ENCODE measurements at places on chromosomes 16 and 17. TPM values are rescaled to one million over a fixed set of nuclear protein-coding genes. Genes with fewer than 3 reads are reported as not detected.

OR4D1 gene
- 0.10 TPM for polyA plus RNA-seq

HCRT gene
- not detected for polyA plus RNA-seq

GRCh38 chr16:8673611-8674412 is 605 bp upstream of the ABAT start:
- no peak for DNase-seq

NOL3 gene
- 6.4 TPM for polyA plus RNA-seq

GPR142 gene
- polyA plus RNA-seq = 0.25 TPM

DNA sequence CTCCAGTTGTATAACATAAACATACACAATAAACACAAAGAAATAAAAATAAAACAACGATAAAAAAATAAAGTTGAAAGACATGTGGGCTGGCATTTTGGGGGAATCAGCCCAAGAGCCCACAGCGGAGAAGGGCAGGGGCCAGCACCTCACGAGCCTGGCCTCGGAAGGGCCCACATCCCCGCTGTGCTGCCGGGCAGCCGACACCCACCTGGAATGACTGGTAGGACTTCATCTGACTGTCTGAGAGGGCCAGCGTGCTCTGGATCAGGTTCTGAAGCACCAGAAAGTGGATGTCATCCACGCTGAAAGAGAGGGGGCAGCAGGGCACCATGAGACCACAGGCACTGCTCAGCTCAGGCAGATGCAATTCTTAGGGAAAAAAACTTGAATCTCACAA is 73.5 kb downstream of the GTF3C1 start:
- no peak for DNase-seq

BCAS3 gene
- 29.1 TPM for polyA plus RNA-seq

DNA sequence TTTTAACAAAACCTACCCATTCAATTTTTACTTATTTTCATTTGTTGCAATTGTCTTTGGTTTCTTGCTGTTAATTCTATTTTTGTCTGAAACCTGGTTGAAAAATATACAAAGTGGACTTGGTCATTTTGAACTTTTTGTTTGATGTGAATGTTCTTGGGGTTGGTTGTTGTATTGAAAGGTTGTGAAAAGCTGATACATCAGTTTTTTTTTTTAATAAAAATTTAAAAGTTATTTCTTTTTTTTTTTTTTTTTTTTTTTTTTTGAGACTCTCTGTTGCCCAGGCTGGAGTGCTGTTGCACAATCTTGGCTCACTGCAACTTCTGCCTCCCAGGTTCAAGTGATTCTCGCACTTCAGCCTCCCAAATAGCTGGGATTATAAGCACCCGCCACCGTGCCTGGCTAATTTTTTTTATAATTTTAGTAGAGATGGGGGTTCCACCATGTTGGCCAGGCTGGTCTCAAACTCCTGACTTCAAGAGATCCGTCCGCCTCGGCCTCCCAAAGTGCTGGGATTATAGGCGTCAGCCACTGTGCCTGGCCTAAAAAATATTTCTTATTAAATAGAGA is 28.9 kb downstream of the WIPF2 start:
- no peak for DNase-seq

- DNase-seq = peak; percentile 77
Measured at GRCh38 chr17:77145612-77146245, 5.0 kb downstream of the SEC14L1 start.

DNA sequence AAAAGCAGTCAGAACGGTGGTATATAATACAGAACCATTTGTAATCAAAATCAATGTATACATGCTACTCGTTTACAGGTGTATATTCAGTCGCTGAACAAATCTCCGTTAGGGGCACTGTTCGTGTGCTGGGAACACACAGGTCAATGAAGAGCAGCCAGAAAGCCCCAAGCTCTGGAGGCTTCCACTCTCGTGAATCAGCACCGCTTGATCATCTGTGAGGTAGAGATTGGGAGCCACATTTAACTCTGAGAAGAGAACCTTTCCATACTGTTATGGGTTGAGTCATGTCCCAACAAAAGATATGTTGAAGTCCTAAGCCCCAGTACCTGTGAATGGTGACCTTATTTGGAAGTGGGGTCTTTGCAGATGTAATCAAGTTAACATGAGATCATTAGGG is 5.4 kb upstream of the CYTH1 start:
- no peak for DNase-seq

GRCh38 chr17:79695293-79695790 is 35.4 kb upstream of the ENPP7 start:
- no peak for DNase-seq

GRCh38 chr16:85536073-85536410 is 77.1 kb upstream of the GSE1 start:
- DNase-seq = no peak

SPATA22 gene
- 0.15 TPM for polyA plus RNA-seq

SDR42E1 gene
- polyA plus RNA-seq = 19.6 TPM

CHD3 gene
- 195 TPM for polyA plus RNA-seq

SOX8 gene
- polyA plus RNA-seq = 2.9 TPM

CHST4 gene
- polyA plus RNA-seq = 0.55 TPM

- DNase-seq = no peak
Measured at GRCh38 chr16:1895949-1896675, 22.1 kb downstream of the HS3ST6 start.

DNA sequence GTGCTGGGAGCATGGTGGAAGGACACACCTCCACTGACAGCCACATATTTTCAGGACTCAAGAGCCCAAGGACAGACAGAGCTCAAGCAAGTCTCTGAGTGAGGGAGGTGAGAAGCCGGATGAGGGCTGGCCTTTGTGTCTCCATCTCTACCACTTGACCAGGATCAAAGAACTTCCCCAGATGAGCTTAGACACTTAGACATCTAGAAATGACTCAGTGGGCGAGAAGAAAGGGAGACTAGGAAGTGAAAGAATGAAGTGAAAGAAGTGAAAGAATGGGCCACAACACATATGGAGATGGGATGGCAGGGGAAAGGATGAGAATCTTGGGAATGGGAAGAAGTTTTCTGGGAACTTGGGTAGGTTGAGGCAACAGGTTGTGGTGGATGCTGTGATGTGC is 274.9 kb upstream of the CCL2 start:
- DNase-seq = no peak

SMIM5 gene
- polyA plus RNA-seq = 5.1 TPM

DNA sequence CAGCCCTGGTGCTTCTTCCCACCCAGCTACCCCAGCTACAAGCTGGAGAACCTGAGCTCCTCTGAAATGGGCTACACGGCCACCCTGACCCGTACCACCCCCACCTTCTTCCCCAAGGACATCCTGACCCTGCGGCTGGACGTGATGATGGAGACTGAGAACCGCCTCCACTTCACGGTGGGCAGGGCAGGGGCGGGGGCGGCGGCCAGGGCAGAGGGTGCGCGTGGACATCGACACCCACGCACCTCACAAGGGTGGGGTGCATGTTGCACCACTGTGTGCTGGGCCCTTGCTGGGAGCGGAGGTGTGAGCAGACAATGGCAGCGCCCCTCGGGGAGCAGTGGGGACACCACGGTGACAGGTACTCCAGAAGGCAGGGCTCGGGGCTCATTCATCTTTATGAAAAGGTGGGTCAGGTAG is 3.6 kb downstream of the GAA start:
- DNase-seq = no peak

DNA sequence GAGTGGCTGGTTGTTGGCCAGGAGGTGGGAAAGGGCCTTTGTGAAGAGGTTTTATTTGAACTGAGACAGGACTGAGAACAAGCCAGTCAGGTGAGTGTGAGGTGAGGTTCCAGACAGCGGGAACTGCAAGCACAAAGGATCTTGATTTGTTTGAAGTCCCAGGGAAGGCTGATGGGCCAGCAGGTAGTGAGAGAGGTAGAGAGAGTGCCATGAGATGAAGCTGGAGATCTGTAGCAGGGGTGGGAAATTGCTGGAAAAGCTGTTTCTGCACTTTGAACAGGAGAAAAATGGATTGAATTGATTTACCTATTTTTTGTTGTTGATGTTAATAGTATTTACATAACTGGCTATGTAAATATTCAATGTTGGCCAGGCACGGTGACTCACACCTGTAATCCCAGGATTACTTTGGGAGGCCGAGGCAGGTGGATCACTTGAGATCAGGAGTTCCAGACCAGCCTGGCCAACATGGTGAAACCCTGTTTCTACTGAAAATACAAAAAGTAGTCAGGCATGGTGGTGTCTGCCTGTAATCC is 7.7 kb upstream of the DCTPP1 start:
- DNase-seq = no peak

MYOCD gene
- polyA plus RNA-seq = 8.2 TPM

CLEC10A gene
- polyA plus RNA-seq = 0.47 TPM

CD300C gene
- 0.18 TPM for polyA plus RNA-seq

JPT1 gene
- polyA plus RNA-seq = 86.1 TPM

DNA sequence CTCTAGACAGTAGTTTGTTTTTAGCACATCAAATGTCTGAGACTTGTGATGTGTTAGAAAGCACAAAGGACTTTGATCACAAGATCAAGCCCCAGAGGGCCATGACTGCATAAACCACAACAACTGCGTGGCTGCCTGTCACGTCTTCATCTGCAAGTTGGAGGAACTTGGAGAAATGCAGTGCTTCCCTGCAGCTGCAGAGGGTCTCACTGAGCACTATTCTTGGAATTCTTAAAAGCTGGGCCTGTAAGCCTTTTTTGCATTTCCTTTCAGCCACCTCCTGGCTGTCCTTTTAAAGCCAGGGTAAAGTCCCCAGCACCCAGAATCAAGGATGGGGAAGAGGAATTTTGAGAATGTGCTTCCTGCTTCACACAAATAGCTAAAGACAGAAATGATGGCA is 431.3 kb downstream of the MAF start:
- no peak for DNase-seq

- no peak for DNase-seq
Measured at GRCh38 chr16:66840883-66841282, 3.3 kb upstream of the CA7 start.

DNA sequence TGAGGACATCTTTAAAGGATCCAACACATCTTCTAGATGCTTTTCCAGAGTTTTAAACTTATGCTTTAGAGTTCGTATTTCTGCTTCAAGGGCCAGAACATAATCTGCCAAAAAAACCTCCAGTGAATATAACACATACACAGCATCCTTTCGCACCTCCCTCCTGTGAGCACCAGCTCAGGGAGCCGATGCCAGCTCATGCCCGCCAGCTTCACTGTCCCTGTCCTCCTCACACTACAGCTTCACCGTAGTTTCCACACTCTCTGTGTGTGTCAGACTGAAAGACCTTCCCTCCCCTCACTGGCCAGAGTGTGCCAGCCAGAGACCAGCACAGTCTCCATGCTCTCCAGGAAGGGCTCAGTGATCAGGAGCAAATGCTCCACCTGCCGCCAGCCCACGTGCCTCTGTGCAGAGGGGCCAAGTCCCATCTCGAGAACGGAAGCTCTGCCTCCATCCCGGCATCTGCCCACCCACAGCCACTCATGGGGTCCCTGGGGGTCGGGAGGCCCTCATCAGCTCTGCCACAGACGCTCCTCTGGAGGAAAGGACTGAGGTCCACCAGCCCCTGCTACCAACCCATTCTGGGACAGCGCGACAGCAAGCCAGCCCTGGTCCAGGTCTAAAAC is 40.8 kb downstream of the CCDC57 start:
- DNase-seq = no peak

DNA sequence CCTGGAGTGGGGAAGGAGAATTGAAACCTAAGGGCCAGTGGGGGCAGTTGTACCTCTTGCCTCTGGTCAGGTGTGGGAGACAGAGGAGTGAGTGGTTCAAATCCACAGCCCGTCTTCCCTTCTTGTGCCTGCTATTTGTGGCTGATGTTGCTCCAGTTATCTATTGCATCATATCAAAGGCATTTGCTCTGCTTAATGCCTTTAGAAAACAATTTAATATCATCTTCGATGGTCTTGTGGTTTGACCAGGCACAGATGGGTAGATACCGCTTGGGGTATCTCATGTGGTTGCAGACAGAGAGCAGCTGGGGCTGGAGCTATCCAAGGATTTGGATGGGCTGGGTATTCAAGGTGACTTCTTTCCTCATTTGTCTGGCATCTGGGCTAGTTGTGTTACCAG is 376.1 kb upstream of the RBFOX1 start:
- no peak for DNase-seq

DNA sequence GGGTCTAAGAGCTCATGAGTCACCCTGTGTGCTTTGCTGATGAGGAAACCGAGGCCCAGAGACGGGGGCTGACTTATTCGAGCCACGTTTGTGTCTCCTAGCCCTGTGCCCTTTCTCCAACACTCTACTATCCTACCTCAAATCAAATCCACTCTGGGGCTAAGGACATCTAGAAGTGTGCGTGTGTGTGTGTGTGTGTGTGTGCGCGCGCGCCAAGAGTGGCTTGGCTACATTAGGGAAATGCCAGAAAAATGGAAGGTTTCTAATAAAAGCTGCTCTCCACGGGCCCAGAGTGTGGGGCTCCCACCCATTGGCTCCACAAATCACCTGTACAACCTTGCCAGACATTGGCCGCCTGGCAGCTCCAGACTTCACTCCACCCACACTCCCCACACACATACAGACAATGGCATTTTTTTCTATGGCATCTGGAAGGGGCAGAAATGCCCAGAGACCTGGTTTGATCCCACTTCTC is 30.3 kb upstream of the PHOSPHO1 start:
- no peak for DNase-seq

- peak; percentile 66 for DNase-seq
Measured at GRCh38 chr16:11333702-11334101, 11.6 kb upstream of the RMI2 start.

DNA sequence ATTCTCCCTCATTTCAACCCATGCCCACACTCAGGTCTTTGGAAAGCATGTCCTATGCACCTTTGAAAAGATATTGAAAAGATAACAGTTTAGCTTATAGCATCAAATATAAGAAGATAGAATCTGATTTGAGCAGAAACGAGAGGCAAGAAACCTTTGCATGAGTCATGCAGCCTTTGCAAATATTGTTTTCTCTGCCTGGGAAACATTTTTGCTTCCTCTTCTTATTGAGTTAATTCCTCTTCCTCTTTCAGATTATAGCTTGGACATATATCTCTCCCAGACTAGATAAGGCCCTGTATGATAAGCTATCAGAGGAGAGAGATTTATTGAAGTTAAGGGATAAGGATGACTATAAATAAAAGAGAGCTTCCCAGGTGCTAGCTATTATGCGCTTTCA is 46.1 kb upstream of the KCNJ2 start:
- DNase-seq = no peak

DNA sequence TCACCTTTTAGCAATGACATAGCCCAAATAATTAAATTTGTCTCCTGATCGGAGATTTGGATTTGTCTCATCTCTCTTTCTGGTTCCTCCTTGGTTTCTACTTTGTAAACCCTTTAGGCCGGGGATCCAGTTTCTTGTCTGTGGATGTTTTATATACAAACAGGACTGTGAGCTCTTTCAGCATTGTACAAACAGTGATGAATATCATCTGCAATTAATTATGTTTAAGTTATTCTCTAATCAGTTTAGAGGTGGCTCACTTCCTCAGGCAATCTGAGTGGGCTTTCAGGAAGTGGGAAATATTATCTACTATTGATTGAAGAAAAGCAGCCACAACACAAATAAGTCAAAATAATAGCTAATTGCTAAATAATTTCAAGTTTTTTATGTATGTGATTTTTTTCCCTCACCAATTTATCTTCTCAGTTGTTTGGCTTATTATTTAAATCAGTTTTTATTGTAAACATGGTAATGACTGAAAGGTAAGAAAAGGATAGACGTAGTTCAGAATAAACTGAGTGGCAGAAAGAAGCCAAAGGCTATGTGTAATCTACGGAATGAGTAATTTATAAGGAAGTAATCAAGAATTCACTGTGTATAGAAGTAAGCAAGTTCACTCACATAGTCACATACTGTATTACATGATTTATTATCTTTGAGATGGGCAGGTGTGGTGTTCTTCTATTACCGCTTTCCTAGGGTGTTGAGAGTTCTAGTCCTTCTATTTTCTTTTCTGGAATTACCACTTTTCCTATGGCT is 3.4 kb upstream of the ABCC11 start:
- no peak for DNase-seq

TMEM204 gene
- polyA plus RNA-seq = 15.7 TPM

All from left kidney (tissue), 8 donors.